ENCODE measurements at places on chromosomes 3 and 15.
A peak's percentile ranks its signal among the peaks of the same experiment; 100 is the strongest.

GRCh38 chr3:146469150-146470017 is at the start of gene PLSCR2:
Gene PLSCR2 (minus strand): TSS chr3:146469561. CDS start chr3:146459904, 9,657 bp downstream.
- DNase-seq: peak; percentile 82

GRCh38 chr15:58015565-58015964 is 49.9 kb downstream of the ALDH1A2 start:
- no peak for DNase-seq

- DNase-seq: no peak
These were observed 73.4 kb upstream of the SLC2A2 start for GRCh38 chr3:171099911-171100310.

GRCh38 chr15:94237903-94238302 is 6.5 kb downstream of the MCTP2 start:
- no peak for DNase-seq

GRCh38 chr3:46668591-46668990 is 24.9 kb downstream of the ALS2CL start:
- no peak for DNase-seq

- DNase-seq: peak; percentile 70
These were observed 95.5 kb downstream of the TFDP2 start for GRCh38 chr3:142053835-142054234.

DNA sequence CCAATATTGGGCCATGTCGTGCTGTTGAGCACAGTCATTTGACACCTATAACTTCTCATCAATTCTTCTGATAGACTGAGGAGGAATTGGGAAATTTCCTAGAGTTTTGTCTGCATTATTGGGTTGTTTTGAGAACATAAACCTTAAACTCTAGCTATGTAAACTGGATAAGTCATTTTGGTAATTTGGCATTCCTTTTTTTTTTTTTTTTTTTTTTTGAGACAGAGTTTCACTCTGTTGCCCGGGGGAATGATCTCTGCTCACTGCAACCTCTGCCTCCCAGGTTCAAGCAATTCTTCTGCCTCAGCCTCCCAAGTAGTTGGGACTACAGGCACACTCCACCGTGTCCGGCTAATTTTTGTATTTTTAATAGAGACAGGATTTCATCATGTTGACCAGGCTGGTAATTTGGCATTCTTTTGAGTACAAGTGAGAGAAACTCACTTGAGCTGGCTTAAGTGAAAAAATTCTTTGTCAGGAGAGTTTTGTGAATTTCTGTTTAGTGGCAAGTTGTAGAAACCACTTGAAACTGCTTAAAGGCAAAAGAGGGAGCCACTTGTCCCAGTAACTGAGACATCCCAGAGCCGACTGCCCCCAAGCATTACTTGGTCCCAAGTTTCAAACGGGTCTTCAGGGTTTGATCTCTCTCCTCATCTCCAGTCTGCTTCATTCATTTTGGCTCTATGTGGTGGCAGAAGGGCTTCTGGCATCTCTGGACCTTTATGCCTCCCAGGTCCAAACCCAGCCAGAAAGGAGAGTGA is 34.9 kb downstream of the FLNB start:
- no peak for DNase-seq

DNA sequence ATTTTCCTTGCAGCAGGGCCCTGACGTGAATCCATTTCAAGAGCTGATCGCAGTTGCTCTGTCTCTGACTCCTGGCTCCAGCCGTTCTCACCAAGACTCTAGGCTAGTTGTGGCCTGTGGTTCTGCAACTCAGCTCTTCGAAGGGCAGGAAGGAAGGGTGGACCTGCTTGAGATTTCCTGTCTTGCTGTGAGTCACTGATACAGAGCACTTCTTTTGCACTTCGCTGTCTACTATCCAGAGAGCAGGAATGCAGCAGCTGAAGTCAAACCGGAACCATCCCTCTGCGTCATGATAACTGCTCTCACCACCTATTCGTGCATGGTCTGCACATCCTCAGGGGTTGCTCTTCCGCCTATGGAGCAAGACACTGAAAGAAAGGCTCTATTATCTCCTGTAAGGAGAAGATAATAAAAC is 59.7 kb downstream of the RAP2B start:
- DNase-seq: no peak

GRCh38 chr3:127056281-127056680 is 73.4 kb downstream of the PLXNA1 start:
- no peak for DNase-seq

DNA sequence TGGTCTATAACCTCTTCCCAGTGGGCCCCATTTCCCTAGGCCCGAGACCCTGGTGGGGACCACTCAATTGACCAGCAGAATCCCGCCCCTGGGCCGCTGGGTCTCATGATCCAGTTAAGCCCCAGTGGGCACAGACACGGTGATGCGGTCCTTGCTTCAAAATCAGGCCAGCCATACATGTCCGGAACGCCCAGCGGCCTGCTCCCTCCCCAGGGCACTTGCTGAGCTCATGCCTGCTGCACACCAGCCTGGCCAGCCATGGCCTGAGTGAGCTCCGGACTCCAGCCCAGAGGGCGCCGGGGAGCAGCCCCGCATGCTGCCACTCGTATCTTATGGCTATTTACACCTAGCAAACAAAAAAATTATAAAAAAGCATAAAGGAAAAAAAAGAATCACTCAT is 34.4 kb upstream of the IQSEC1 start:
- no peak for DNase-seq

DNA sequence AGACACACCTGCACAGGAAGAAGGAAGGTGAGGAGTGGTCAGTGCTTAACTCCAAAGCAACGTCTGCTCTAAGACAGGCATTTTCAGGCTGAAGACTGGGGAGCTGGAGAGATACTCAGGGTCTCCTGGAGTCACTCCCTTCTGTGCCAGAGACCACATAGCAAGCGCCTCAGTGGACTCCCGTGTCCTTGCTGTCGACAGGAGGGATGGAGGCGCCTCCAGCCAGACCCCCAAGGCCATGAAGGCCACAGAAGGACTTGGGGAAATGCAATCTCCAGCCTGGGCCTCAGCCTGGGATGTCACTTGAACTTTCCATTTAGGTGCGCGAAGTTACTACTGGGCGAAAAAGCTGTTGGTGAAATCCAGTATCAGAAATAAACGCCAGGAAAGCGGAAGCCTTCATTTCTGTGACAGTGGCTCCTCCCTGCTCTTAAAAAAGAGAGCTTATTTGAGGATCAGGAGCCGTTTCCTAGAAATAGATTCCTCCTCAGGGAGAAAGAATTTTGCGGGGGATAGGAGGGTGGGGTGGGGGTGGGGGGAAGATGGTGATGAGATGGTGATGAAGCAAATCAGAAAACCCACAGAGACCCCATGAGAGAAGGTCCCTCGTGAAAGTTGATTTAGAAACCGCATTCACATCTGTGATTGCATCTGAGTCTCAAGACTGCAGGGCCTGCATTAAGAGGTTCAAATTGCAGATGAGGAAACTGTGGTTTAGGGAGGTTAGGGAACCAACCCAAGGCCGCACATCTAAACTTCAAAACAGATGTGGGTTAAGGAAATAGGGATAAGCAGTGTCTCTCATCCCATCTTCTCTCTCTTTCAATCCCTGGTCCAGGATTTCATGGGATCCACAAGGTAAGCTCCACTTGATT is 78.8 kb downstream of the ATP2B2 start:
- DNase-seq: no peak

DNA sequence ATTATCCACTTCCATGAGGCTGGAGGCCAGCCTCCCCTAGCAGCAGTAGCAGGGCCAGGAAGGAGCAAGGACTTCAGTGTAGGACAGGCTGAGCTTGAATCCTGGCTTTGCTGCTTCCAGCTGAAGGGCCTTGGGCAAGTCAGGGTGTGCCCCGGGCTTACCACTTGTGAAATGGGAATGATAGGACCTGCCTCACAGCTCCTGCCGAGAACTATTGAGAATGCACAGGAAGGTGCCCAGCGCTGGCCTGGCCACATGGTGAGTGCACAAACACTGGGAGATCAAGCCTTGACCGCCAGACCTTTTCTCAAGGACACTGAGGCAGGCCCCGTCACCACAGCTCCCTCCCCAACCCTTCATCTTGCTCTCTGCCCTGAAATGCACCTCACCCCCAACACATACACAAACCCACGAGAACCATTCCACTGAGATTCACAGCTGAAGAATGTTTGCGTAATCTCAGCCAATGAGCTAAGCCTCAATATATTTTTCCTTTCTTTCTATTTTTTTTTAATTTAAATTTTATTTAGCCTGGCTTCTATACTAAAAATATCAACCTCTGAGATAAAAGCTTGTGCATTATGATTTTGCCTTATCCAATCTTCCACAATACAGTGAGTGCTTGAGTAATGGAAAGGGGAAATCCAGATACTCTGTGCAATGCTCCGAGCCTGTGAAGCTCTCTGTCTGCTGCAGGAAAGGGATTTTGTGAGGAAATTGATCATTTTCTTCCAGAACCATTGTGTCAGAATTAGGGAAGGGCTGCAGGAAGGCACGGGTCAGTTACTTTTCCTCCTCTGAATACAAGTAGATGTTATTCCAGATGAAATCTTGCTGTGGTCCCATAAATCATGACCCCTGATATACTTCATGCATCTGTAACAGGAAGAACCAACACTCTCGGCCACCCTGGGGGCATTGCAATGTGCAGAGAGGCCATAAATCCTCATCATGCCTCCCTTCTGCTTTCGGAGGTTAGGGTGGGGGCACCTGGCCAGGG is 193.9 kb downstream of the TLE3 start:
- no peak for DNase-seq

DNA sequence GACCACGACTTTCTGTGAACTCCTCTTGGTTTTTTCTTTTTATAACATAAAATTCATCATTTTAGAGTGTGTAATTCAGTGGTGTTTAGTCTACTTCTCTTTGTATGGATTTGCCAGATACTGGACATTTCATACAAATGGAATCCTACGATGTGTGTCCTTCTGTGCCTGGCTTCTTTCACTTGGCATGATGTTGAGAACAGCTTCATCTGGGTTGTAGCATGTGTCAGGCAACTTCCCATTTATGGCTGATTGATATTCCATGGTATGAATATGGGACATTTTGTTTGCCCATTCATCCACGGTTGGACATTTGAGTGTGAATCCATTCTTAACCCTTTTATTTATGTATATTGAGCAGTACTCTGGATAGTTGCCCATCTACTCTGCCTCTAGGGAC is 82.7 kb upstream of the KLF13 start:
- DNase-seq: no peak

DNA sequence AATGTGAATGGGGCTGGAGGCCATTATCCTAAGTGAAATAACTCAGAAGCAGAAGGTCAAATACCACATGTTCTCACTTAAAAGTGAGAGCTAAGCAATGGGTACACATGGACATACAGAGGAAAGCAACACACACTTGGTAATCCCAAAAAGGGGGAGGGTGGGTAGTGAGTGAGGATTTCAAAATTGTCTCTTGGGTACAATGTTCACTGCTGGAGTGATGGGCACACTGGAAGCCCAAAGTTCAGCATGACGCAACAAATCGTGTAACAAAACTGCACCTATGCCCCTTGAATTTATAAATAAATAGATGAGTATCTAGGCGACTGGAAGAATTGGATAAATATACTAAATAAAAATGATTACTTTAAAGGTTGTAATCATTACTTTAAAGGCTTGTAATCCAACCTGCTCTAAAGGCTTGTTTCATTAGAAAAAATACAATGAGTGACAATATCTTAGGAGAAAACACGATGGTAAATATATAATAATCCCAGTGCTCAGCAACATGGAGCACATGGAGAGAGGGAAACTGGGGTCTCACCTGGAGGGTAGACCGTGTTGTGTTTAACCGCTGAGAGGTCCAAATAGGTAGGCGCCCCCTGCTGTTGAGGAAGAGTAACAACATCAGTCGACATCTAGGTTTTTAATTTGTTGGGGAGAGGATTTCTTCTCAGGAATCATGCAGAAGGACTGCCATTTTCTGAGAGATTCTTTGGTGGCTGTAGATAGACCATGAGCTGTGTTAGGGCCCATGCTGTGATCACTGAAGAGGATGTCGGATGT is 78.5 kb upstream of the ROBO1 start:
- DNase-seq: no peak

DNA sequence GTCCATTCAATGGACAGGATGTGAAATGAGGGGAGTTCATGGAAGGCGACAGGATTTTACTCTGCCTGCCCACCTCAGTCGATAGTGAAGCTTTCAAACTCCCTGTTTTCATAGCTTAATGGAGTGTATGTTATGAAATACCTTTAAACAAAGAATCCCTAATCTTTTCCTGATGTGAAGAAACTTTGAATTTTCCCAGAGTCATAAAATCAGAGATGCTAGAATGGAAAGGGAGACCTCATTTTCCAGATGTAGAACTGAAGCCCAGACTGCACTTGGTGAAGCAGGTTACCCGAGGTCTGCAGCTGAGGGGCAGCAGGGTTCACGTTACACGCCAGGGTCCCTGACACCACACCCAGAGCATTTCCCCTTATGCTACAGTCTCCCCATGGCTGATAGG is 34.7 kb upstream of the LACTB start:
- no peak for DNase-seq

DNA sequence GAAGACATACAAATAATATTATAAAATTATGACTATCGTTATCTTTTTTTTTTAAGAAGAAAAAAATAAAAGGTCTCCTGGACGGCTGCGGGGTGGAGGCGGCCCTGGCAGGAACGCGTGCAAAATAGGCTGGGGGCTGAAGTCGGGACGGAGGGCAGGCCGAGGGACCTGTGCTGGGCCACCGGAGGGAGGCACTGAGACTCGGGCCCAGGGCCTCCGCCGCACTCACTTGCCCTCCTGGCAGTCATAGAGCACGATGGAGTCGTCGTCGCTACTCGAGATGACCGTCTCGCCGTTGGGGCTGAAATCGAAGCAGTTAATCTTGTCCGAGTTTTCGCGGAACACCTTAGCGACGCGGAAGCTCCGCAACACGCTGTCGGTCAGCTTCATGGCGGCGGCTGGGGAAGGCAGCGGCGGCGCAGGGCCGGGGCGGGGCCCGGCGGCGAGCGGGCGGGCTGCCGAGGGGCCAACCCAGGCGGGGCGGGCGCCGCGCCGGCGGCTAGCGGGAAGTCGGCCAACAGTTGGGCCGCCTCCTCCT is 408 bp downstream of the WDR82 start:
- DNase-seq: no peak

DNA sequence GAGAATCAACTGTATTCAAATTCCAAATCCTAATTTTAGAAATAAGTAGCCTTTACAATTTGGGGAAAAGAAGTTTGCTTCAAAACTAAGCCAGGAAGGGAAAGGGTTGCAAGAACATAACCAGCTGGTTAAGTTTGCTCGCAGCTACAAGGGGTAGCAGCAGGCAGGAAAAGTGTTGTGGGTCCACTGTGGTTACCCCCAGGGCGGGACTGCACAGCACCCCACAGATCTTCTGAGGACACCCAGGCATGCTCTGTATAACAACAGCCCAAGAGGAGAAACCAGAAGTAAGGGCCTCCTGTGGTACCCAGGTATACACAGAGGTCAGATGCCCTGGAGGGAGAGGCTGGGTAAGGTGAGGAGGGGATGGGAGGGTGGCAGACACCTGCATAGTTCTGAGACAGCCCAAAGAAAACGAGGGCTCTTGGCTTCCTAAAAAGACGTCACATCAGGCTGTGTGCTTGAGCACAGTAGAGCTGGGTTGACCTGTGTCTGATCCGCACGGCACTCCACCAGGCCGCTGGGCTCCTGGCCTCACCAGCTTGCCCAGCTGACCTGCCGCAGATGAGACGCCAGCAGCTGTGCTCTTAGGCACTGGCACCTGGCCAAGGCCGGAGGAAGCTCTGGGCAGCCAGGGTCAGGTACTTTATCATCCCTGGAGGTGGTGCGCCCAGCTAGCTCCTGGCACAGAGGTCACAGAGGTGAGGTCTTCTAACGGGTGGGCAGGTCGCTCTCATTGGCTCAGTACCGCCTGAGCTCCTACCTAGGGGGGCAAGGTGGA is 81.8 kb upstream of the SNRPA1 start:
- no peak for DNase-seq

Measured in T47D (cell line).